ENCODE measurements at places on chromosomes 2 and 18.

- DNase-seq, result no peak
Observed at GRCh38 chr18:63850020-63850419, 37.5 kb upstream of the SERPINB2 start.

GRCh38 chr18:7974200-7974874 lies 407.2 kb downstream of the PTPRM start:
- no peak for DNase-seq

- DNase-seq, result no peak
Observed at GRCh38 chr2:239151201-239152131, 249.4 kb downstream of the HDAC4 start.

GRCh38 chr2:221943076-221943810 lies 355.6 kb downstream of the PAX3 start:
- DNase-seq, result no peak

DNA sequence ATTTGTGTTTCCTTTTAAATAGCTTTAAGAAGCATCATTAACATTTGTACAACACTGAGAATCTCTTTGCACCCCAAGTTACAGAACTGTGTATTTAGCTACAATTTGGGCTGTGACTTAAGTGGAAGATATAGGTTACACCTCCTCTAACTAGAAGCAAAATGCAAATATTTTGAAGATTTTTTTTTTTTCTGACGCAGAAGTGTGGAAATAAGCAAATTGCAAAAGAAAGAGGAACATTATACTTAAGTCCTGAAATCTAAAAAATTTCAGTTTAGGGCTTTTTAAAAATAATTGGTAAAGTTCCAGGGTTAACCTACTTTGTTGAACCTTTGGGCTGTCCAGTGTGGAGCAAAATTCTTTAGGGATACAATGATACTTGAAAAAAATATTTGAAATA lies 41.4 kb upstream of the RBMS1 start:
- no peak for DNase-seq

- no peak for DNase-seq
Observed at GRCh38 chr2:119315241-119315925, 51.3 kb downstream of the C2orf76 start.

GRCh38 chr2:159266554-159266953 lies 19.9 kb downstream of the WDSUB1 start:
- DNase-seq, result no peak

DNA sequence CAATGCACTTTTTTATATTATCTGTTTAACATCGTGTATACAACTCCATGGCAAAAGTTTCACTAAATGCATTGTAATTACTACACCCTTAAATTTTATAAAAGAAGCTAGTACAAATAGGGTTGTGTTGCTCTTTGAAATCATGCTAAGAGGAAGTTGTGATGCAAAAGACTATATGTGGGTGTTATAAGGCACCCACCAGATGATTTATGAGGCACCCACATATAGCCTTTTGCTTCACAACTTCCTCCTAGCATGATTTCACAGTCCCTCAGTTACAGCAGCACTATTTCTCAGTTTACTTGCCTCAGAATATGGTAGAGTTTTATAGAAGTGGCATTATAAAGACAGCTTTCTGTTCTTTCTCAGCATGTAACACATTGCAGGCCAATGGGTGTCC lies 277.3 kb upstream of the DOK6 start:
- no peak for DNase-seq

- DNase-seq, result no peak
Observed at GRCh38 chr18:61546590-61546989, 213.4 kb downstream of the CDH20 start.

- DNase-seq, result no peak
Observed at GRCh38 chr2:43592443-43592842, 3.4 kb downstream of the THADA start.

GRCh38 chr18:4358618-4359017 lies 96.5 kb downstream of the DLGAP1 start:
- no peak for DNase-seq

DNA sequence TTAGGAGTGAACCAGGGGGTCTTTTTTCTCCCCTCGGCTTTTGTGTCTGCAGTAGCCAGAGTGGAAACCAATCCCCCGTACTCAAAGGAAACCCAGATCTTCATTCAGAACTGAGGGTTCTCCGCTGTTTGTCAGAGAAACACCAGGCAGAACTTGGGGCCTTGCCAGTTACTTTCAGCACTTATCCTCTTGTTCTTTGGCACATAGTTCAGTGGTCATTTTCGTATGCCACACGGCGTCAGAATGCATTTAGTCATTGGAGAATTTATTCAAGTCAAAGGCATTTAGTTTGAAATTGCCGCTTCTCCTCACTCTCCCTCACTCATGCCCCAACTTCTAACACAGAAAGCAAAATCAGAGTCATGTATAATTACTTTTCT lies 102.9 kb downstream of the CABLES1 start:
- no peak for DNase-seq

GRCh38 chr18:50869150-50869549 lies 9.8 kb upstream of the ME2 start:
- DNase-seq, result no peak

- DNase-seq, result no peak
Observed at GRCh38 chr18:23166891-23167541, 31.7 kb downstream of the CABLES1 start.

DNA sequence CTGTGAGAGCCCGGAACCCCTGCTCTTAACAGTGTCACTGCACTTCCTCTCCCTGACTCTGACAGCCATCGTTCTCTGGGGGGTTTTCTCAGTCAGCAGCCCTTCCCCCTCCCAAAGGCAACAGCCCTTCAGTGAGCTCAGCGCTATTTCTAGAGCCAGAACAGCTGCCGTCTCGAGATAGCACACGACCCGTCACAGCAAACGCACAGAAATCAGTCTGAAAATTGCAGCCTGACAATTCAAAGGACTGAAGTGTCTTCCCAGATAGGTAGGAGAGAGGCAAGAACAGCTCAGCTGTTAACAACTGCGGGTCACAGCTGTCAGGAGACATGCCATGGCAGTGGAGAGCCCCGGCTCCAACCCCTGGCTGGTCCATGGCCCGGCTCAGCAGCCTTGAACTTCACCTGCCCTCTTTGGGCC lies 45.4 kb downstream of the ST8SIA5 start:
- no peak for DNase-seq

DNA sequence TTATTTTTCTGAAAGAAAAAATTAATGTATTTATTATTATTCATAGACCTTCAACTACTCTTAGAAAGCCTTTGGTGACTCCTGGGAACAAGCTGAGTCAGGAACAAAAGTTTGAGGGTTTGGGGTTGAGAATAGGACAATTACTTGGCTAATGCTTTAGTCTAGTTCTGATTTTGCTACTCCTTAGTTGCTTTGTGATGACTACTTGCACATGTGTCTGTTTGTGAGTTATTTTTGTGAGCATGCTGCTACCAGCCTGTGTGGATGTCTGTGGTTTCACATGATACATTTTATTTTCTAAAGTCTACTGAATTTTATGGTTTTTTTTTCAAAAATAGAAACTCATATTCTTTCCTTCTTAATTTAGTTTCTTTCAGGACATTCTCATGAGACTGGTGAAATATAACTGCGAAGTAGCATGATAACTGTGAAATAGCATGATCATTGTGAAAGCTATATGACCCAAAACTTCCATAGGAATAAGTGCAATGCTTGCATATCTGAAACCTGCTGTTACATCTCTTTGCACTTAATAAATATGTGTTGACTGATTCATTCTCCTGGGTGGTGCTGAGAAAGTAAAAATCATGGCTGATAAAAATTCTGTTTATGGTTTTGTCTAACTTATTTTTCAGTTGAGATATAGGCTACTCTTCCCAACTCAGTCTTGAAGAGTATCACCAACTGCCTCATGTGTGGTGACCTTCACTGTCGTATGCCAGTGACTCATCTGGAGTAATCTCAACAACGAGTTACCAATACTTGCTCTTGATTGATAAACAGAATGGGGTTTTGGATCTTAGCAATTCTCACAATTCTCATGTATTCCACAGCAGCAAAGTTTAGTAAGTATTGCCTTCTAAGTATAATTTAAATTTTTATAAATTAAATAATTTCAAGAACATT lies 17.9 kb upstream of the IL18R1 start:
- DNase-seq, result no peak

DNA sequence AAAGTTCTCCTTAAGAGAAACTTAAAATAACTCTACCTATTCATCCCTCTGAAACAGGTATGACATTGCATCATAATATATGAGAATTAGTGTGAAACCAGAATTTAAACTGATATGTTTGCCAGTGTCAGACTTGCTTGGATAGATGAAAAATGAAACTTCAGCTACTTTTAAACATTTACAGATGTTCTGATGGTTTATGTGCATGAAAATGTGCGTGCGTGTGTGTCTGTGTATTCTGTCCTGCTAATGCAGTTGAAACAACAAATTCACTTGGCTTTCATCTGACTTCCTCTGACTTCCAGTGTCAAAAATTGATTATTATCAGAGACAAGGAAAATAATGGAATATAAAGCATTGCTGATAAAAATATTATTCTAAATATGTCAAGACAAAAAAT lies 719.4 kb downstream of the LRP1B start:
- no peak for DNase-seq

DNA sequence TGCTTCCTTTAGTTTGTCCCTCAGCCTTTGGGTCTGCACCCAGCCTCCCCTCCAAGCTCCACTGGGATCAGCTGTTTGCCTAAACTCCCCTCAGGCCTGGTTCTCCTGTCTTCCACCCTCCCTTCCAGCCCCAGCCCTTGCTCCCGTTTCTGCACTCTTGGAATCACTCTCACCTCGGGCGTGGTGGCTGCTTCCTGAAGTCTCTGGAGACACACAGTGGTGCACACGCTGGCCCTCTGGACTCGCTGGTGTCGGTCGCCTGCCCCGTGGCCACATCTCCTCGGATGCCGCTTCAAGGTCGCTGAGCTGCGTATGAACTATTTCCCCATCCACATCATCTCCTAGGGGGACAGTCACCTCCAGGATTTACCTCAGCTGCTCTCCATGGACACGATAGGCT lies 46.3 kb downstream of the PSMG2 start:
- DNase-seq, result no peak

- no peak for DNase-seq
Observed at GRCh38 chr2:181500201-181500600, 43.0 kb downstream of the ITGA4 start.

GRCh38 chr2:2703762-2704427 lies 372.8 kb upstream of the MYT1L start:
- DNase-seq, result no peak

GRCh38 chr2:11839916-11840315 lies 93.5 kb downstream of the LPIN1 start:
- no peak for DNase-seq

GRCh38 chr18:45793264-45793965 lies 32.1 kb upstream of the SIGLEC15 start:
- no peak for DNase-seq

GRCh38 chr2:85698880-85699254 lies 4.7 kb downstream of the GNLY start:
- DNase-seq, result no peak

DNA sequence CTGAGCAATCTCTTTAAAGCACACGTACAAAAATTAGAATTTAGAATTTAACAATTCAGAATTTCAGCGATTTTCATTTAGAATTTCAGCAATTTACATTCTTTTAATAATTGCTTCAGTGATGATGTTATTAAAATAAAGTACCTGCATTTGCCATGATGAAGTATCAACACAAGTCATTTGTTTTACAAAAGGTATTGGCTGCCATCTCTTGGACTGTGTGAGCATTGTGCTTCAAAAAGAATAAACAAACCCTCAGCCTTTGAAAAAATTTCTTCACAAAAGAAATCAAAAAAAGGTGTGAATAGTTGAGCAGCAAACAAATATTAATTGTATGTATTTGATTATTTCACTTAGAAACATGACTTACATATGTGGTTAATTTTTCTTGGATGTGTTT lies 27.1 kb upstream of the ZC3H15 start:
- no peak for DNase-seq

GRCh38 chr2:188129677-188130076 lies 162.0 kb upstream of the GULP1 start:
- no peak for DNase-seq

DNA sequence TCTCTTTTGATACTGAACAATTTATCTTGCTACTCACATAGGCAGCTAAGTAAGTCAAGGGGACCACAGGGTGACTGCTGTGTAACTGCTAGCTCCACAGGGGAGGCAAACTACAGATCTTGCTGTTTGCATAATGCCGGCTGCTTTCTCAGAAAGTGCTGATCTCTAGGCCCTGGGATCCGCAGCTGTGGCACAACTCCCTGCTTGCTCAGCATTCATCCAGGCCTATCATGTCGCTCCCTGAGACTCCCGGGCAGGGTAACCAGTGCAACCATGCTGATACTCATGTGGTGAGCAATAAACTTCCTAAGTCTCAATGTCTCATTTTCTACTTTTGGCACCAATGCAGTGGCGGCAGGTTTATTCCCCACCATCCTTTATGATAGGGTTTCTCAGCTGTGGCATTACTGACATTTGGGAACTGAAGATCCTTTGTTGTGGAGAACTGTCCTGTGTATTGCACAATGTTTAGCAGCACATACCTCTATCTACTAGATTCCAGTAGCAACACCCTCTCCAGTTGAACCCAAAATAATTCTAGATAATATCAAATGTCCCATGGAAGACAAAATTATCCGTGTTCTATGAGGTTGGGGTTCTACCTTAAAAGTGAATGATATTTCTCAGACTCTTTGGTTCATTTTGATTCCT lies 1101.3 kb downstream of the LRP1B start:
- no peak for DNase-seq

GRCh38 chr2:37263839-37264238 lies 32.4 kb downstream of the NDUFAF7 start:
- no peak for DNase-seq

DNA sequence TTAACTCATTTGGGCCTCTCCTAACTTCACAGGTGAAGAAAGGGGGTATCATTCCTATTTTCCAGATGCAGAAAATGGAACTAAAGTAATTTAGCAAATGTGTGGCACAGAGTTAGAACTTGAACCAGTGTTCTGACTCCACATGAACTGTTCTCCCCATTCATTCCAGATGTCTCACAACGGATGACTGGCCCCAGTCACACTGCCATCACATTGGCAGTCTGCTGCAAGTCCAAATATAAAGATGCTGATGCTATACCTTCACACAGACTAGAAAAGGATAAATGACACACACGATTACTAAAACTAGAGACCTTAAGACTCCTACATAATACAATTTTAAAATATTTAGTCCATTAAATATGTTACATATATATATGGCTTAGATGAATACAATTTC lies 195.7 kb downstream of the NBAS start:
- DNase-seq, result no peak

DNA sequence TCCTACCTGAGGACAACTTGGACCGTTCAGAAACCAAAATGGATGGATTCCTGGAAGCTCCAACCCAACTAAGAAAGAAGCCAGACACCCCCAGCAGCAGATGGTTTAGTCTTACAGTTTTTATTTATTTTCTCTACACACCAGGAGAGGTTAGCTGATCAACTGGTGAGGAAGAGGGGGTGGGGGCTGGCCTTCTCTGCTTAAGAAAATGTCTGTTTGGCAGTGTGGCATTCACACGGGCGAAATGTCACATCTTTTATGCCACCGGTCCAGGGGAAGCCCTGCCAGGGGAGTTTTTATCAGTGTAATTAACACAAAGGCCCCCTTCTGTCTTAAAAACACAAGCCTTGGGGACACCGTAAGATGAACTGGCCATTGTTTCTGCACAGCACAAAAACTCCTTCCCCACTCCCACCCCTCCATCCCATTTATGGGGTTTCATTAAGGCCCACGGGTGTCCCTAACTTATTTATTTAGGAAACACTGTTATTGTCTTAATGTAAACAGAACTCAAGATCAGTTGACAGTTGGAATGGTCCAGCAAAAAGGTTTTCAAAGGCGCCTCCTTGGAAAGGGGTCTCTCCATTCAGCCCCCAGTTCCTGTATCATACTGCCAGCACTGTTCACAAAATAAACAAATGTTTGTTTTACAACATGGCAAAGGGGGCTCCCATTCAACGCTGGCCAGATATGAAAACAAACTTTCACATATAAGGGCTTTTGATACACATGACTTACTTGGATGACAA lies 217.0 kb downstream of the C1D start:
- no peak for DNase-seq
